ENCODE measurements at places on chromosomes 7 and 10.

GRCh38 chr7:36506130-36506798, 116.6 kb downstream of the ANLN start:
- DNase-seq: no peak

GRCh38 chr10:113538151-113538550, 14.7 kb upstream of the HABP2 start:
- DNase-seq: no peak

DNA sequence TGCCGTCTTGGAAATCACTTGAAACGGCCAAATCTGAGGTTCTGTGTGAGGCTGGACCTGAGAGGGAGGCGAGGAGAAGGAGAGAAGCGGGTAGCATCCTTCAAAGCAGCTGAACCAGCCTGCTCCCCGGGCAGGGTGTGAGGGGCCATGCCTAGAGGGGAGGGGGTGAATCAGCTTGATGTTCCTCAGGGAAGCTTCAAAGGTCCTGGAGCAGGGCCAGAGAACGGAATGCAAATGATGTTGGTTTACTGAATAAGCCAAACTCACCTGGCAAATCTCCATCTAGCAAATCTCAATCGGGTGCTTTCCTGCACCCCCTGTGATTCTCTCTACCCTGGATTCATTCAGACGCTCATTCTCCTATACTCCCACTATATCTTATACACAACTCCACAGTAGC, 226.9 kb downstream of the WDR11 start:
- no peak for DNase-seq

GRCh38 chr10:47231414-47231813, 68.6 kb upstream of the GDF10 start:
- DNase-seq: no peak

- no peak for DNase-seq
Measured at GRCh38 chr10:101771380-101771779, 4.5 kb downstream of the FGF8 start.

- DNase-seq: no peak
Measured at GRCh38 chr7:1095621-1096155, 7.8 kb downstream of the GPER1 start.

Data from NCI-H2029 (cell line).